HS-5 (cell line): ENCODE measurements at places on chromosomes 3 and 15.

- no peak for DNase-seq
These were observed 17.7 kb downstream of the FNDC3B start for GRCh38 chr3:172057059-172057458.

DNA sequence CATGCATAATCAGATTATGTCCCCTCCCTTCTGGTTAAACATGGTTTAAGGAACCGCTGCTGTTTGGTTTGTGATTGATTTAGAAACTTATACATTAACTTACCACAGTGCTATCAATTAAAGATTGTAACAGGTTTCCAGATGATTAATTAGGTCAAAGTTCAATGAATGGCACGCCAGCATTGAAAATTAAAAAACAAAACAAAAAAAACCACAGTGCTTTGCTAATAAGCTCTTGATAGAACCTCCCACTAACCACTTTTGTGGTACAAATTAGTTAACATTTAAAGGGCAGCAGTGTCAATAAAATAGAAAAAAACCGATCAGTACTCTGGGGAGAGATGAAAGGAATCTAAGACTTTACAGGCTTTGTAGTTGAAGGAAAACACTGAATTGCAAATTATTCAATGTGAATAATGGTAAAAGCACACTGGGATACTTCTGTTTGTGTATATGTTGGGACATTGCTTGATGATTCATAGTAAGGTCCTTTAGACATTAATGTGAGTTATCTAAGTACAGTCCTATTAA, 7.6 kb upstream of the C3orf38 start:
- DNase-seq = no peak

- DNase-seq = no peak
These were observed 76.0 kb downstream of the SLC12A8 start for GRCh38 chr3:125136515-125136914.

GRCh38 chr15:29226436-29227208, 43.0 kb downstream of the NSMCE3 start:
- DNase-seq = no peak

DNA sequence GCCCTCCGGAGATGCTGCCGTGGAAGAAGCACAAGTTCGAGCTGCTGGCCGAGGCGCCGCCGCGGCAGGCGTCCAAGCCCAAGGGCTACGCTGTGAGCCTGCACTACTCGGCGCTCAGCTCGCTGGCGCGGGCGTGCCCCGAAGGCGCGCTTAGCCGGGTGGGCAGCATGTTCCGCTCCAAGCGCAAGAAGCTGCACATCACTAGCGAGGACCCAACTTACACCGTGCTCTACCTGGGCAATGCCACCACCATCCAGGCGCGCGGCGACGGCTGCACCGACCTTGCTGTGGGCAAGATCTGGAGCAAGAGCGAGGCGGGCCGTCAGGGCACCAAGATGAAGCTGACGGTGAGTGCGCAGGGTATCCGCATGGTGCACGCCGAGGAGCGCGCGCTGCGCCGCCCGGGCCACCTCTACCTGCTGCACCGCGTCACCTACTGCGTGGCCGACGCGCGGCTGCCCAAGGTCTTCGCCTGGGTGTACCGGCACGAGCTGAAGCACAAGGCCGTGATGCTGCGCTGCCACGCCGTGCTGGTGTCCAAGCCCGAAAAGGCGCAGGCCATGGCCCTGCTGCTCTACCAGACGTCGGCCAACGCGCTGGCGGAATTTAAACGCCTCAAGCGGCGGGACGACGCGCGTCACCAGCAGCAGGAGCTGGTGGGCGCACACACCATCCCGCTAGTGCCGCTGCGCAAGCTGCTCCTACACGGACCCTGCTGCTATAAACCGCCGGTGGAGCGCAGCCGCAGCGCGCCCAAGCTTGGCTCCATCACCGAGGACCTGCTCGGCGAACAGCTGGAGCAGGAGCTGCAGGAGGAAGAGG, 1.3 kb downstream of the FAM43A start:
- no peak for DNase-seq

- no peak for DNase-seq
These were observed 216.6 kb upstream of the RASGRP1 start for GRCh38 chr15:38781196-38781595.

GRCh38 chr3:32531010-32531647, 28.5 kb upstream of the CMTM6 start:
- no peak for DNase-seq

DNA sequence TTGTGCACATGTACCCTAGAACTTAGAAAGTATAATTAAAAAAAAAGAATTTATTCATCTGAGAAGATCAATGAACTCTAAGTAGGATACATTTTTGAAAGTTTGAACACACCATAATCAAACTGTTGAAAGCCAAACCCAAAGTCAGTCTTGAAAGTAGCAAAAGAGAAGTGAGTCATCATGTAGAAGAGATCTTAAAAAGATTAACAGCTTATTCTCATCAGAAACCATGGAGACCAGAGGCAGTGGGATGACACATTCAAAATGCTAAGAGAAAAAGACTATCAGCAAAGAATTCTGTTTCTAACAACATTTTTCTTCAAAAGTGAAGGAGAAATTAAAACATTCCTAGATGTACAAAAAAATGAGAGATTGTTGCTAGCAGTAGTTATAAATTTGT, 60.7 kb downstream of the TIMP4 start:
- DNase-seq = no peak

- DNase-seq = no peak
These were observed 54.9 kb upstream of the ATP2B2 start for GRCh38 chr3:10560060-10560861.

DNA sequence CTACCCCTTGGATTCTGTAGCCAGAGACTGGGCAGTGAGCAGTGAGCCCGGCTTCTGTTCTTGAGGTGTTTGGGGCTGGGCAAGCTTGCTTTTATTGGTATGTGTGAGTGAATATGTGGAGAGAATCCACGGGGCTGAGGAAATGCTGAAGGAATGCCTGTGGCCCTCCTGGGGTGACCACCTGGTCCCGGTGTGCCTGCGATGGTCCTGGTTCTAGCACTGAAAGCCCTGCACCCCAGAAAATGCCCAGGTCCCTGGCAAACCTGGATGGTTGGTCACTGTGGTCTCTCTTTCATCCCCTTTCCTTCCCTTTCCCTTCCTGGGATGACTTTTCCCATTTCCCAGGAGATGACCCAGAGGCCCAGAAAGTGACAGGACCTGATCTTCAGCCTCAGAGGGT, 4.2 kb downstream of the ZBTB47 start:
- DNase-seq = no peak

DNA sequence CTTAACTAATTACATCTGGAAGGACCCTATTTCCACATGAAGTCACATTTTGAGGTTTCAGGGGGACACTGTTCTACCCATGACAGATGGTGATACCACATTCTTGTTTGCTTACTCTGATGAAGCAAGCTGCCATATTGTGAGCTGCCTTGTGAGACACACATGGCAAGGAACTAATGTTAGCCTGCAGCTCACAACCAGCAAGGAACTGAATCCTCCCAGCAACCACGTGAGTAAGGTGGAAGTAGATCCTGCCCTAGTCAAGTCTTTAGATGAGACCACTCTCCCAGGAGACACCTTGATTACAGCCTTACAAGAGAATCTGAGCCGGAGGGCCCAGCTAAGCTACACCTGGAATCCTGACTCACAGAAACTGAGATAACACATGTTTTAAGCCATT, 160.1 kb downstream of the PDE8A start:
- DNase-seq = no peak

GRCh38 chr3:154779571-154779970, 300.5 kb upstream of the MME start:
- DNase-seq = no peak

DNA sequence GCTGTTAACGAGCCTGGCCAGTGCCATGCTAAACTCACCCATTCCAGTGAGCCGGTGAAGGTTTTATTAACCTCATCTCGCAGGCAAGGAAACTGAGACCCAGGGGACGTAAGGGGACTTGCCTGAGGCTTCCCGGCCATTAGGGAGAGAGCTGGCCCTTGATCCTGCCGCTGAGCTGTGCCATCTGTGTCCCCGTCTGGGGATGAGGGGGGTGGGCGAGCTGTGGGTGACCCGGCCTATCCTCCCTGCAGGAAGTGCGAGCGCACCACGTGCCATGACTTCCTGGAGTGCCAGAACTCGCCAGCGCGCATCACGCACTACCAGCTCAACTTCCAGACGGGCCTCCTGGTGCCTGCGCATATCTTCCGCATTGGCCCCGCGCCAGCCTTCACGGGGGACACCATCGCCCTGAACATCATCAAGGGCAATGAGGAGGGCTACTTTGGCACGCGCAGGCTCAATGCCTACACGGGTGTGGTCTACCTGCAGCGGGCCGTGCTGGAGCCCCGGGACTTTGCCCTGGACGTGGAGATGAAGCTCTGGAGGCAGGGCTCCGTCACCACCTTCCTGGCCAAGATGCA, 88.5 kb downstream of the FBLN2 start:
- DNase-seq = no peak

GRCh38 chr3:10935028-10935427, 57.5 kb upstream of the SLC6A1 start:
- no peak for DNase-seq

- no peak for DNase-seq
These were observed 1.9 kb downstream of the SLC33A1 start for GRCh38 chr3:155852341-155852740.

- DNase-seq = peak; percentile 88
These were observed 44.0 kb downstream of the SMAD3 start for GRCh38 chr15:67109141-67110034.

- DNase-seq = no peak
These were observed 55.6 kb downstream of the CYP11A1 start for GRCh38 chr15:74311734-74312444.

GRCh38 chr3:160103397-160103796, 114.8 kb downstream of the IL12A start:
- no peak for DNase-seq

- DNase-seq = no peak
These were observed 89.3 kb downstream of the ST6GAL1 start for GRCh38 chr3:187019542-187020072.

- DNase-seq = no peak
These were observed 24.2 kb downstream of the ZXDC start for GRCh38 chr3:126451511-126451910.

- no peak for DNase-seq
These were observed 19.9 kb downstream of the RBP2 start for GRCh38 chr3:139456386-139456785.

DNA sequence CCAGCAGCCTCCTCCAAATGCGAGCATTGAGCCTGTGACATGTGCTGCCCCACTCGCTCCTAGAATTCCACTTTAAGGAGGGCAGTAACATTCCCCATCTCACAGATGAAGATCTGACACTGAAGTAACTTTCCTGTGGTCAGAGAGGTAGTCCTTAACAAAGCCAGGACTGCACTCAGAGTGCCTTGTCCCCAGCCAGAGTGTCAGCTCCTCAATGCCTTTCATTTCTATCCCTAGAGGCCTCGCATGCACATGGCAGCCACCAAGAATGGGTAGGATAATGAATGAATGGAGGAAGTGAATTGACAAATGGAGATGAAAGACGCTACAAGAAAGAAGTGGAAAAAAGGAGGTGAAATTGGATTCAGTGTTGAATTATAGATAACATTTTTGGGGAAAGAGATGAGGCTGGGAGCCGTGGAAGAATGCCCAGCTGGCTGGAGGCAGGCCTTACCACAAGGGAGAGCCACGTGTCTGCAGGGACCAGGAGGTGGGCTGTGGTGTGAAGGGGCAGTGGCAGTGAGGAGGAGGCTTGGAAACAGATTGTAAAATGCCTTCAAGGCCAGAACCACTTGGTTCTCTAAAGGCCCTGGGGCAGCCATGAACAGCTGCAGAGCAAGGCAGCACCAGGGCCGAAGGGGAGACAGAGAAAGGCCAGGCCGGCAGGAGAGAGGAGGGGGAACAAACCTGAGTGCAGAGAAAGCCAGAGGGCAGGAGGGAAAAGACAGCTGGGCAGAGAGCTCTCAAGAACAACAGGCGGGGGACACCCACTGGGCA, 10.4 kb downstream of the CFAP92 start:
- no peak for DNase-seq

DNA sequence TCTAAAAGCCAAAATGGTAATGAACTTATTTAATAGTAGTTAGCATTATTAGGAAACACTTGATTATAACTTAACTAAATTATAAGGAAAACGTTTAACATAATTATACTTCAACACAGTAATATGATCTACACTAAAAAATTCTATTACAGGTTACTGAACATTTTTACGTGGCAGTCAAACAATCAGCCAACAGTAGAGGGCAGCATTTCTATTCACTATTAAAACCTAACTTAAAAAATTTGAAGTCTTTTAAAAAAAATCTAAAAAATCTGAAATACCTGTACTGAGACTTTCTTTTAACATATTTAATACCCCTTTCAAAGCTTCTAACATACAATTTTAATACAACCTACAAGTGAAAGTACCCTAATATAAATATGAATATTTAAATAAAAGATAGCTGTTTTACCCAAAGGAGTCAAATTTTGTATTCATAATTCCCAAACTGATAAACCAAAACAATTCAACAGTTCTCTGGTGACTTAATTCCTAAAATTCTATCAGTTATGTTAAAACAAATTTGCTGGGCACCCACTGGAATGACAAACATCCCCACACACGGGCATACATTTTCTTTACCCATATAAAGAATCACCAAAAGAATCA, 41.5 kb downstream of the DLG1 start:
- DNase-seq = peak; percentile 29

- DNase-seq = peak; percentile 20
These were observed 18.5 kb downstream of the TTC21A start for GRCh38 chr3:39125841-39126500.

- no peak for DNase-seq
These were observed 54.8 kb upstream of the CHST2 start for GRCh38 chr3:143064777-143065176.

GRCh38 chr3:184059424-184059823, 6.6 kb downstream of the HTR3C start:
- DNase-seq = no peak

GRCh38 chr3:110644203-110644602, 427.4 kb upstream of the NECTIN3 start:
- DNase-seq = no peak

GRCh38 chr15:51134416-51135199, 39.9 kb upstream of the TNFAIP8L3 start:
- no peak for DNase-seq
